ENCODE measurements at places on chromosomes 7 and 10.

- no peak for DNase-seq
Measured at GRCh38 chr7:124013306-124013705, 19.6 kb downstream of the TMEM229A start.

DNA sequence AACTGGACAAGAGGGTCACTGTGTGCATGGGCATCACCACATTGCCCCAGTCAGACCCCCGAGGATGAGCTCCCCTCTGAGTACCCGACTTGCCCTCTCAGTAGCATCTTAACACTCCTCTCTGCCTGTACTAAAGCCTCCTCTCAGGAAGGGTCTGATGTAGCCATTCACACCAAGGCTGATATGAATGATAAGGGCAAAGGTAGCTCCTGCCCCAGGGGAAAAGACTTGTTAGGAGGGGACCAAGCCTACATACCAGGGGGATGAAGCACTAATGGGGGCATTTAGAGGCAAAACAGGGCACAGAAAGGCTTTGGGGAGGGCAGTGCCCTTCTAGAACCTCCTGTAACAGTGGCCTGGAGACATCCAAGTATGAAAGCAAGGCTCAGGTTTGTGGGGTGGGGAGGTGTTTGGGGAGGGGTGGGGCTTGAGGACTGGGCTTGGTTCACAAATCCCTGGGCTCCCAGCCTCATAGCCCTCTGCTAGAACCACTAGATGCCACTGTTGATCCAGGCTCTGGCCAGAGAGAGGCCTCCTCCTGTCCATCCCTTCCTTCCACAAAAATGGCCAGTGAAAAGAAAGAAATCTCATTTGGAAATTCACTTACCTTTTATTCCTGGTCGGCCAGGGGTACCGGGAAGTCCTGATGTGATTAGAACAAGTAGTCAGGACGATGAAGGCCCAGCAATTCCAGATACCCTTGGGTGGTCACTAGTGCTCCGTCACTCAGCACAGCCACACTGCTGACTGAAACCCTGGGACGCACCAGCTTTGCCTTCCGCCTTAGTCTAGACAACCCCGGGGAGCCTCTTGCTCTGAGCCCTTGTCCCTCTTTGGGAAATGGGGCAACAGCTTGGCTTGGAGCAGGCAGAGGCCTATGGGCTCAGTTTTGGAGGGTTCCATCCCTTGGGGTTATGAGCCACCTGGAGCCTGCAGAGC, 40.3 kb downstream of the COL17A1 start:
- DNase-seq = no peak

DNA sequence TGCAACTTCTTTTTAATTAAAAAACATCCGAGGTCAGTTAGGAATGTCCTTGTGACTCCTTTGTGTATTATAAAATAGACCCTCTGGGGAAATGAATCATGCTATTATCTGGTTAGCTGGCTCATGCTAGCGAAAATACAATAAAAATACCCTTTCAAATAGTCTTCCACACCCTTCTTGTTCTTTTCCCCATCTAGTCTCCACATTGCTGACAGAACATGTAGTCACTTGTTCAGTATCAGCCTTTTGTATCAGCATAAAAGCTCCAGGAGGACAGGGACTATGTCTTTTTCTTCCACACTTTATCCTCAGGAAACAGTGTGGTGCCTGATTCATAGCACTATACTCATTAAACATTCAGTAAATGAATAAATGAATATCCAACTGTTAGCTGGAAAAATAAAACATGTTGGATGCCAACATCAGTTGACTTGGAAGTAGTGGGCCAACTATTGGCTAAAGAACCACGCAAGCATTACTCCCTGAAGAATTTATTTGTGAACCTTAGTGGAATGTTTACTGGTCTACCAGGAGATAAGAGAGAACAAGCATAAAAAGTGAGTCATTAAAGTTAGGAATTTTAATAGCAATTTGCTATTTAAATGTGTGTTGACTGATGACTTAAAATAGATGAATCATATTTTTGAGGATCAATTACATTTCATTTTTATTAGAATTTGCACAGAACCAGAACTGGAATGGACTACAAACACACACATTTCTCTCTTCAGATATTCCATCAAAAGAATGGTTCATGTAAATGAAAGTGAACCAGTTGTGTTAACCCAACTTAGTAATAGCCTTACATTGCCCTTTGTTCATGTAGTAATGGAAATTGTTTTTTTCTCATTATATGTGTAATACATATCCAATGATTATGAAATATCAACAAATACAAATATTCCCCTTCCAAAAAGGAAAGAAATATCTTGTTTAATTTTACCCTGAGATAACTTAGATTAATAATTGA, 129.6 kb downstream of the DKK1 start:
- DNase-seq = no peak

GRCh38 chr10:108749042-108749441, 1174.3 kb downstream of the XPNPEP1 start:
- DNase-seq = no peak

DNA sequence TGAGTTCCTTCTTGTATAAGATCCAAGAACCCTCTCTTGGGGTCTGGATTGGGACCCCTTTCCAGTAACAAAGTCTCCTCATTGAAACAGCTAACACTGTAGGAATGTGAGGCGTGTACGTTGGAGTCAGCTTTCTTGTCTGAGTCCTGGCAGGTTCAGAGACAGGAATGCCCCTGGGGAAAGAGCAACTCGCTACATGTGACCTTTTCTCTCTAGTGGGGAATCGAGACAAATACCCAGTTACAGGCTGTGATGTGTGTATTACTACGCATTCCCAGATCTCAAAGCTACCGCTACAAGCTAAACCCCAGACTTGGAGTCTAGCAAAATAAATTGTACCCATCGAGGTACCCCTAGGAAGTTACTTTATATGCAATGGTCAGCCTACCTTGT, 85.6 kb upstream of the FRMD4A start:
- no peak for DNase-seq

GRCh38 chr10:11150231-11150731, 132.6 kb downstream of the CELF2 start:
- DNase-seq = no peak

DNA sequence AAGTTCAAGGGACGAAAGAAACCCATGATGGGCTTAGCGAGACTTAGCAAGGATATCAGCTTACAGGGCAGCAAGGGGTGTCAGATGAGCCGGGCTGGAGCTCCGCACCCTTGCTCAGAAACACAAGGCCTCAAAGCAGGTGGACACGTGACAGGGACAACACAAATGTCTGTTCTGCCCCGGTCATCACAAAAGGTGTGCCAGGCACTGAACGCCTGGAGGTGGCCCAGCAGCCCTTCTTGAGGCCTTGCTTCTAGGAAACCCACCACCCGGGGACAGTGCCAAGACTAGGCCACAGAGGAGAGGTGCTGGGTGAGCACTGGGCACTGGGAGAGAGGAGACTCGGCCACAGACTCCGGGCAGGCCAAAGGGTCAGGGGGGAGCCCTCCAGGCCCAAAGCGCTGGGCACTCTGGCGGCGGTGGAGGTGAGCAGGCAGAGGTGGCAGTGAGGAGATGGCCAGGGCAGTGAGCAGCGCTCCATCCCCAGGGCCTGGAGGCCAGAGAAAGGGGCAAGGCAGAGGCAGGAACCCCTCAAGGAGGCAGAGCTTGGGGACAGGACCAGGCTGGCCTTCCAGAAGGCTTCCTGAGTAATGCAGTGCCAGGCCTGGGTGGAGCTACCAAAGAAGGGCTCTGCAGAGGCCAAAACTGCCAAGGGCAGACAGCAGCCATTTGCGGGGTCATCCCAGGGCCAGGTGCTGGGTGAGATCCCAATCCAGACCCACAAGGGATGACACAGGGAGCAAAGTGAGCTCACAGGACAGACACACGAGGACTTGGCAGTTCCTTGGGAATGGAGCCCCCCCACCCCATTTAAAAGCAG, 22.7 kb downstream of the EBF3 start:
- no peak for DNase-seq
